CMK (cell line): ENCODE measurements at places on chromosomes 16 and 17.

GRCh38 chr16:12207939-12208338 lies 231.4 kb downstream of the SNX29 start:
- no peak for DNase-seq

GRCh38 chr16:15492091-15492740 lies 57.8 kb downstream of the BMERB1 start:
- no peak for DNase-seq

GRCh38 chr17:58086953-58087352 lies 3.7 kb downstream of the DYNLL2 start:
- DNase-seq, result no peak

- no peak for DNase-seq
Measured at GRCh38 chr16:53651357-53651756, 52.3 kb downstream of the RPGRIP1L start.

DNA sequence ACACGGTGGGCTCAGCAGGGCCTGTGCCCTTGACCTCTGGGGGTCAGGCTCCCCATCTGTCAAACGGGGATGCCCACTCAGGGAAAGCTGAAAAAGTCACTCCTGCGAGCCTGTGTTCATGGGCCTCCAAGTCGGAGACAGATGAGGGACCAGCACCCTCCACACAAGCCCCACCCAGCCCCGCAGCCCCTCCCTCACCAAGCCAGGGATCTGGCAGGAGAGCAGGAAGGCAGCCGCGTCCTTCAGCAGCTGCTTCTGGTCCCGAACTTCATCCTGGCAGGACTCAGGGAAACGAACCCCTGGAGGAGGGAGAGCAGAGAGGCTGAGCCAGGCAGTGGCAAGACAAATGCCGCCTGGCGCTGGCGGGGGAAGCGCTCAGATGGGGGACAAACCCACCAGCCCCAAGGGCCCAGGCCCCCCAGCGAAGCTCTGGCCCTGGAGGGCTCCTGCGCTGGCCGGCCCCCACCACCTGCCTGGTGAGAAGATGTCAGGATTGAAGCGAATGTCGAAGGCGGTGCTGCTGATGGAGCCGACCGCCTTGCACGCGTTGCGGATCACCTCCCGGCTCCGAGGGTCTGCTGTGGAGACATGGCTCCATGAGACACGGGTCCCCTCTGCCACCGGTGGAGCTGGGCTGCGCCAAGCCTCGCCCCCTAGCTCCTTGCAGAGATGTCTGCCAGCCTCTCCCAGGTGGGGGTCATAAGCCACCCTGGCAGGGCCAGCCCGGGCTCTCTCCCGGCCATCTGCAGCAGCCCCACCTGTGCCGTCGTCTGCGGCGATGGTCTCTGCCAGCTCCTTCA lies 15.4 kb downstream of the CLUH start:
- DNase-seq, result no peak
